Lower lobe of right lung (tissue), 2 donors: ENCODE measurements at places on chromosomes 16 and 17. TPM values are rescaled to one million over a fixed set of nuclear protein-coding genes. Genes with fewer than 3 reads are reported as not detected.

PIRT gene
- total RNA-seq: not detected

TSPOAP1 gene
- total RNA-seq: 20.2 TPM

CMTM1 gene
- 8.1 TPM for total RNA-seq

SMG1 gene
- 89.0 TPM for total RNA-seq

RNF43 gene
- total RNA-seq: 9.7 TPM

TEPSIN gene
- total RNA-seq: 43.2 TPM

FMNL1 gene
- 87.0 TPM for total RNA-seq

GRCh38 chr17:33838281-33838680 lies 416.8 kb upstream of the CCL2 start:
- no peaks in the 10 kb centered on the region for H3K36me3 ChIP-seq
- no peaks in the 10 kb centered on the region for H3K4me1 ChIP-seq
- no peak overlapping the region for H3K4me3 ChIP-seq

DNA sequence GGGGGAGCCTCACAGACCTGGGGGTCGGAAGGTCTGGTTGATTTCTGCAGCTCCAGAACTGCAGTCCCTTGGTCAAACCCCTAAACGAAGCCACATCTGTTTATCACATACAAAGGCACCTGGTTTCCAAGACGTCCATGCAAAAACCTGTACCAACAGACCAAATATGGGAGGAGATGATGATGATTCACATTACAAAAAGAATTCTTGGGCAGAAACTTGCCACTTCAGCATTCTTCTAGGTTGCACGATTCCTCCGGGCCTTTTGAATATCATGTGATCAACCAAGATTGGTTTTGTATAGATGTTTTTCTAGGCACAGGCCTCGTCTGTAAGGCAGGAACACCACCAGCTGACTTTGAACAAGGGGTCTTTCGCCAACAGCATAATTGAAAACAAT lies 466.3 kb downstream of the SOX9 start:
- H3K27me3 ChIP-seq: peaks cover 21% of the 10 kb centered on the region
- H3K4me3 ChIP-seq: no peak overlapping the region
- H3K4me1 ChIP-seq: peaks cover 17% of the 10 kb centered on the region

DNA sequence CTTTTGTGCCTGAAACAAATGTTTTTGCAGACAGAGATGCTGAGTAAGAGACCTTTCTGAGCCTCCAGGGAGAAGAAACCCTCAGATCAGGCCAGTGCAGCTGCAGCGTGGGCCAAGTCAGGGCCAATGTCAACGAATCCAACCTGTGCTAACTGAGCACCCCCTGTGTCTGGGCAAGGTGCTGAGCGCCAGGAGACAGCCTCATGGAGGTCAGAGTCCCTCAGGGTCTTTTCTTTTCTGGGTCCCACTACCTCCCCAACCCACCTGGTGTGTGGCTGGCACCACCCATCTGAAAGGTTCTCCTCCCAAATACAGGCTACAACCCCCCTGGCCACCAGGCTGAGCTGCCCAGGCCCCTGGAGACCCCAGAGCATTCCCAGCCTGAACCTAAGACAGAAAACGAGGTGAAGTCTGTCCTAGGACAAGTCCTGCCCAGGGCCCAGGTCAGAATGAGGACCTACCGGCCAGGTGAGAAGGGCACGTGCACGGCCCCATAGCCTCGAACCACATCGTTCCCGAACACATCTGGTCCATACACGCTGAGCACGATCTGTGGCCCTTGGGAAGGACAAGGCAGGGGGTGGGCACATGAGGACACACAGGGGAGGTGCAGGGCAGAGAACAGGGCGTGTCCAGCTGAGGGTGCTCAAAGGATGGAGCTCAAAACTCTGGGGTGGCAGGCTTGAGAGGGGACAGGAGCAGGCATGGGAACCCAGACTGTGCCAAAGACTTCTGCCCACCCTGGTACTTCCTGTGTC lies 15.0 kb downstream of the B9D1 start:
- no peak overlapping the region for H3K27ac ChIP-seq
- no peaks in the 10 kb centered on the region for H3K27me3 ChIP-seq
- no peak for DNase-seq
- H3K4me3 ChIP-seq: no peak overlapping the region

DNA sequence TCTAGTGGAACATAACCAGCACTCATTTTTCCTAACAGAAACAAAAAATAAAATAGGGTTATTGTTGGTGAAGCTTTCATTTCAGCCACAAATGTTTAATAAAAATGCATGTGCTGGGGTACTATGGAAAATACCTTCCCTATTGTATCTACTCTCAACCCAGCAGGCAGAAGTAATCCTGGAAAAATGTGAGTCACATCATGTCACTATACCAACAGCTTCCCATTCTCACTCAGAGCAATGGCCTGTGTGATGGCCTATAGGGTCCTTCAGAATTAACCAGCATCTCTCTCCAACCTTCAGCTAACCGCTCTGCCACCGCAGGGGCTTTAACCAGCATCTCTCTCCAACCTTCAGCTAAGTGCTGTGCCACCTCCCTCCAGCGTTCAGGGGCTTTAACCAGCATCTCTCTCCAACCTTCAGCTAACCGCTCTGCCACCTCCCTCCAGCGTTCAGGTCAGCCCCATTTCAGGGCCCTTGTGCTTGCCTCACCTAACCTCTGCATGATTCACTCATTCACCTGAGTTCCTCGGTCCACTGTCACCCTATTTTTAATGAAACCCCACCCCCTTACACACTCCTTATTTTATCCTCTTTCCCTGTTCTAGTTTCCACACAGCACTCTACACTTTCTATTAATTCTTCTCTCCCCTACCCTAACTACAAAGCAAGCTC lies 34.0 kb downstream of the UBE2G1 start:
- H3K4me1 ChIP-seq: peaks cover 34% of the 10 kb centered on the region
- H3K27me3 ChIP-seq: no peaks in the 10 kb centered on the region
- H3K36me3 ChIP-seq: no peaks in the 10 kb centered on the region
- DNase-seq: no peak
- no peak overlapping the region for H3K27ac ChIP-seq

DNA sequence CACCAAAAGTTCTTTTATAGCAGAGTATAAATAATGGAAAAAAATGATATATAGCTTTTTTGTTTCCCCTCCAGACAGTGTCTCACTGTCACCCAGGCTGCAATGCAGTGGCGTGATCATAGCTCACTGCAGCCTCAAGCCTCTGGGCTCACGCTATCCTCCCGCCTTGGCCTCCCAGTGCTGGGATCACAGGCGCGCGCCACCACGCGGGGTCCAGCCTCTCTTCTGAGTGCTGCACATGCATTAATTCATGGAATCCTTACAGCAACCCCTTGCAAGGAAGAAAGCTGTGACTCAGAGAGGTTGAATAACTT lies 18.0 kb upstream of the ZNF629 start:
- peak overlapping the region; percentile 90 for H3K4me3 ChIP-seq
- peak overlapping the region; percentile 92 for H3K27ac ChIP-seq
- H3K36me3 ChIP-seq: no peaks in the 10 kb centered on the region
- peaks cover 21% of the 10 kb centered on the region for H3K4me1 ChIP-seq

- H3K27ac ChIP-seq: no peak overlapping the region
- no peaks in the 10 kb centered on the region for H3K27me3 ChIP-seq
- DNase-seq: no peak
- H3K4me1 ChIP-seq: peaks cover 32% of the 10 kb centered on the region
- no peak overlapping the region for H3K4me3 ChIP-seq
- no peaks in the 10 kb centered on the region for H3K36me3 ChIP-seq
Observed at GRCh38 chr17:35052780-35053179, 10.7 kb downstream of the RFFL start.

- H3K4me1 ChIP-seq: peaks cover 44% of the 10 kb centered on the region
- DNase-seq: no peak
- H3K4me3 ChIP-seq: no peak overlapping the region
- H3K27me3 ChIP-seq: peaks cover 94% of the 10 kb centered on the region
- no peaks in the 10 kb centered on the region for H3K36me3 ChIP-seq
Observed at GRCh38 chr17:79811868-79812352, 15.0 kb upstream of the CBX8 start.

GRCh38 chr17:48202959-48203358 lies 95.4 kb downstream of the SNX11 start:
- DNase-seq: no peak
- H3K4me1 ChIP-seq: peaks cover 13% of the 10 kb centered on the region
- H3K27ac ChIP-seq: no peak overlapping the region

DNA sequence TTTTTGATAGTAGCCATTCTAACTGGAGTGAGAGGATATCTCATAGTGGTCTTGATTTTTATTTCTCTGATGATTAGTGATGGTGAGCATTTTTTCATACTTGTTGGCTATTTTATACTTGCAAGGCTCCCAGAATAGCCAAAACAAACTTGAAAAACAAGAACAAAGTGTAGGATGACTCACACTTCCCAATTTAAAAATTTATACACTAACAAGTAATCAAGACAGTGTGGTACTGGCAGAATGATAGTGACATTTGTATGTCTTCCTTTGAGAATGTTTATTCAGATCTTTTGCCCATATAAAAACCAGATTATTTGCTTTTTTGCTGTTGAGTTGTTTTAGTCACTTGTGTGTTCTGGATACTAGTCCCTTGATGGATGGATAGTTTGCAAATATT lies 17.8 kb downstream of the SPECC1 start:
- H3K27me3 ChIP-seq: no peaks in the 10 kb centered on the region
- no peaks in the 10 kb centered on the region for H3K4me1 ChIP-seq
- no peaks in the 10 kb centered on the region for H3K36me3 ChIP-seq
- no peak for DNase-seq
- H3K27ac ChIP-seq: no peak overlapping the region

- peaks cover 61% of the 10 kb centered on the region for H3K36me3 ChIP-seq
- no peaks in the 10 kb centered on the region for H3K27me3 ChIP-seq
- DNase-seq: no peak
- H3K27ac ChIP-seq: peak overlapping the region; percentile 9
- no peak overlapping the region for H3K4me3 ChIP-seq
Observed at GRCh38 chr17:76747716-76748363, 9.9 kb downstream of the MFSD11 start.

- H3K4me3 ChIP-seq: no peak overlapping the region
- no peak for DNase-seq
- H3K36me3 ChIP-seq: no peaks in the 10 kb centered on the region
- peaks cover 9% of the 10 kb centered on the region for H3K4me1 ChIP-seq
- H3K27ac ChIP-seq: no peak overlapping the region
Observed at GRCh38 chr17:8108972-8109660, 9.2 kb downstream of the ALOXE3 start.

- H3K27me3 ChIP-seq: no peaks in the 10 kb centered on the region
- no peak for DNase-seq
- H3K4me3 ChIP-seq: no peak overlapping the region
- no peaks in the 10 kb centered on the region for H3K4me1 ChIP-seq
Observed at GRCh38 chr17:51430591-51430990, 170.2 kb downstream of the UTP18 start.

- H3K4me3 ChIP-seq: no peak overlapping the region
- no peak overlapping the region for H3K27ac ChIP-seq
- peaks cover 44% of the 10 kb centered on the region for H3K36me3 ChIP-seq
- H3K4me1 ChIP-seq: peaks cover 19% of the 10 kb centered on the region
- peak; percentile 38 for DNase-seq
Observed at GRCh38 chr16:3138342-3138741, 3.5 kb downstream of the ZNF213 start.

DNA sequence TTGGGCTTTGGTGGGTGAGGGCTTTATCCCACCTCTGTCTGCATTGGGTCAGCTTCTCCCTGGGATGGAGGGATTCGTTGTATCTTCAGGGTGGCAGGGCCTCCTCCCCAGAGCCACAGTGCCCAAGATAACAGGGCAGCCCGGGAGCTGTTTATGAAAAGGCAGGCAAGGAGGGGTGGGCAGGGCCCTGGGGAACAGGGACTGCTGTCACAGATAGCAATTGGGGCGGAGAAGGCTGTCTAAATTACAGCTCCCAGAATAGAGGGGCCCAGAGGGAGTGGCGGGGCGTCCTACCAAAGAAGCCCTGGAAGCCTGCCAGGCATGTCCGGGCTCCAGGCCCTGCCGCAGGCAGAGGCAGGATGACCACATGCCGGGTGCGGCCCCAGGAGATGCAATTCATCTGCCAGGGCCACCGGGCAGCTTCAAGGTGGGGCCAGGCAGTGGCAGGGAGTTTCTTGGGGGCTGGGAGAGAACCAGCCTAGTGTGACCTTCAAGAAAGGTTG lies 18.8 kb upstream of the PHOSPHO1 start:
- peaks cover 7% of the 10 kb centered on the region for H3K27me3 ChIP-seq
- H3K4me1 ChIP-seq: no peaks in the 10 kb centered on the region
- peak; percentile 53 for DNase-seq
- H3K4me3 ChIP-seq: no peak overlapping the region
- no peaks in the 10 kb centered on the region for H3K36me3 ChIP-seq
- H3K27ac ChIP-seq: no peak overlapping the region

GRCh38 chr17:39071573-39071972 lies 79.9 kb downstream of the PLXDC1 start:
- no peaks in the 10 kb centered on the region for H3K27me3 ChIP-seq
- H3K4me3 ChIP-seq: no peak overlapping the region
- H3K4me1 ChIP-seq: no peaks in the 10 kb centered on the region
- H3K36me3 ChIP-seq: no peaks in the 10 kb centered on the region

- no peaks in the 10 kb centered on the region for H3K36me3 ChIP-seq
- H3K4me1 ChIP-seq: peaks cover 10% of the 10 kb centered on the region
- H3K27ac ChIP-seq: no peak overlapping the region
- DNase-seq: no peak
- no peak overlapping the region for H3K4me3 ChIP-seq
- no peaks in the 10 kb centered on the region for H3K27me3 ChIP-seq
Observed at GRCh38 chr17:28953444-28954118, 2.3 kb upstream of the PHF12 start.

- DNase-seq: no peak
- no peaks in the 10 kb centered on the region for H3K36me3 ChIP-seq
- H3K4me3 ChIP-seq: no peak overlapping the region
- H3K4me1 ChIP-seq: no peaks in the 10 kb centered on the region
- no peak overlapping the region for H3K27ac ChIP-seq
Observed at GRCh38 chr17:71480099-71480498, 640.7 kb upstream of the SOX9 start.
